ENCODE measurements at places on chromosomes 11 and 22. TPM values are rescaled to one million over a fixed set of nuclear protein-coding genes. Genes with fewer than 3 reads are reported as not detected.

DNA sequence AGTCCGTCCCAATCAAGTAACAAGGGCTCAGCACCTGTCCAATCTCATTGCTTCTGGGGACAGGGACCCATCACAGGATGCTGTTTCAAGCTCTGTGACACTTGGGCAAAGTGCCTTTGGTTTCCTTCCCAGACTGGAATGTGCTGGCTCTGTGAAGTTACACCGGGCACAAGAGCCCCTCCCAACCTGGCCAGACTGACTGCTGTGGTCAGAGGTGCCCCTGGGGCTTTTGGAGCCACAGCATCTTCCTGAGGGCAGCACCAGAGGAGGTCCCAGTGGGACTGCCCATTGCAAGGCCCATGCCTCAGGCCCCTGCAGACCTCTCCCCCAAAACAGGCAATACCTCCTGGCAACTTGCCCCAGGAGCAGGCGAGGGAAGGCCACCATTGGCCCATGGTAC, 155.2 kb upstream of the GRK3 start:
- no peak for DNase-seq

CNTN5 gene
- total RNA-seq = not detected

DNA sequence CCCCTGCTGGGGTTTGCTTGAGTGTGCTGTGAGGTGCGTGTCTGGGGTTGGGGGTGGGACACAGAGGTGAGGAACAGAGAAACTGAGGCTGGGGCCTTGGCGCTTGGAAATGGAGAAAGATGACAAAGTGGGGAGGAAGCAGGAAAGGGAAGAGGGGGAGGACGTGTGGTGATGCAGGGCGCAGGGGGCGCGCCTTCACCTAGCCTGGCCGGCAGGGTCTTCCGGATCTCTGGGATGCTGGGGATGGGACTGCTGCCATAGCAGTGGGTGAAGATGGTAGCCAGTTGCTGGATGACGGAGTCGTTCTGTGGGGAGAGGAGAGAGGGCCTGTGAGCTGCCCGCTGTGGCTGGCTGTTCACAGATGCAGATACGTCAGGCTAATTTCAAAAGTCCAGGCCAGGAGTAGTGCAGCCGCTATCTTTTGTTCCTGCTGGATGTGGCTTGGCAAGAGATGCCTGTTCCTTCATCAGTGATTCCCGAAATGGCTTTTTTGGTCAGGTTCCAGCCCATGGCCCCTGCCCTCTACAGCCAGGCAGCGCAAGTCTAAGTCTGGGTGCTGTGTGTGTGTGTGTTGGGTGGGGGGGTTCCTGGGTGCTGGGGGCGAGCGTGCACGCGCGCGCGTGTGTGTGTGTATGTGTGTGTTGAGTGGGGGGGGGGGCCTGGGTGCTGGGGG, 54.8 kb downstream of the NAT10 start:
- DNase-seq = no peak

OPCML gene
- total RNA-seq = not detected

- DNase-seq = no peak
Observed at GRCh38 chr11:129457321-129457720, 81.7 kb downstream of the BARX2 start.

SCARF2 gene
- total RNA-seq = 0.86 TPM

- DNase-seq = no peak
Observed at GRCh38 chr11:128375961-128376360, 211.4 kb downstream of the ETS1 start.

C1QTNF5 gene
- total RNA-seq = not detected

DNA sequence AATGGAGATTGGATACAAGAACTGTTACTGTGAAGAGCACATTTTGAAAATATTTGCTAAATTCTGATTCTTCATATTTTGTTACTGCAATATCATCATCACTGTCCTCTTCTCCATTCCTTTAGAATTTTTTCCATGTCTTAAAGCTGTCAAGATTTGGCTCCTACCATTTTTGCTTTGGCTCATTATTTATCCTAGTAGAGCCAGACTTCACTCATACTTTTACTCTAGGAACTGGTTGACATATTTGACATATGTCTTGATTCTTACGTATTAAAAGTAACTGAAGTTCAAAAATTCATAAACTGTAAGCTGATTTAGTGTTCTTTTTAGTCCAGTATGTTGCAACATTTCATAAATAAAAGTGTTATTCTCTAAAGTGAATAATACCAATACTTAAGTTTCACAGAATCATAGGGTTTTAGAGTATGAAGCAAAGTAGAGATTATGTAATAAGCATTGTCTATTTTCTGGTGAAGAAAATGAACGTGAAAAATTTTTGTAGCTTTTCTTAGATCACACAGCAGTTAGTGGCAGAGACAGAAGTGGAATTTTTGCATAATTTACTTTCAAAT, 225.6 kb downstream of the TMEM135 start:
- DNase-seq = no peak

SORL1 gene
- 414 TPM for total RNA-seq

DNA sequence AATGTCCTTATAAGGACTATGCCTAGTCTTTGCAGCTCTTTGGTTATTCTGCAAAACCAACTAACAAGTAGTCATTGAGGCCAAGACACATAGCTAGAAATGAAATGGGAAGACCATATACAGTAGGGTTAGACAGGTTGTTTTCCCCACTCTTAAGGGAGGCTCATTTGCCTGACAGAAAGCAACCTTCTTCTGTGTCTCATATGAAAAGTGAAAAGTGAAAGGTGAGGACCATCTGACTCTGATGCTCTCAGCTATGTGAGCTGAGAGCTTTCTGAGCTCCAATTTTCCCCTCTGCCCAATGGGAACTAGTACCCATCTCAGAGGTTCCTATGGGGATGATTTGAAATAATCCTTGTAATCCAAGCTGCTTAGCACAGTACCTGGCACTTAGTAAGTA, 142.0 kb upstream of the BDNF start:
- DNase-seq = no peak

OR10A4 gene
- total RNA-seq = not detected

All from B cell (primary cell).